T-helper 9 cell (primary cell): ENCODE measurements at places on chromosomes 5 and 9.

GRCh38 chr5:125429498-125429897 is 683.1 kb upstream of the ZNF608 start:
- DNase-seq: no peak

DNA sequence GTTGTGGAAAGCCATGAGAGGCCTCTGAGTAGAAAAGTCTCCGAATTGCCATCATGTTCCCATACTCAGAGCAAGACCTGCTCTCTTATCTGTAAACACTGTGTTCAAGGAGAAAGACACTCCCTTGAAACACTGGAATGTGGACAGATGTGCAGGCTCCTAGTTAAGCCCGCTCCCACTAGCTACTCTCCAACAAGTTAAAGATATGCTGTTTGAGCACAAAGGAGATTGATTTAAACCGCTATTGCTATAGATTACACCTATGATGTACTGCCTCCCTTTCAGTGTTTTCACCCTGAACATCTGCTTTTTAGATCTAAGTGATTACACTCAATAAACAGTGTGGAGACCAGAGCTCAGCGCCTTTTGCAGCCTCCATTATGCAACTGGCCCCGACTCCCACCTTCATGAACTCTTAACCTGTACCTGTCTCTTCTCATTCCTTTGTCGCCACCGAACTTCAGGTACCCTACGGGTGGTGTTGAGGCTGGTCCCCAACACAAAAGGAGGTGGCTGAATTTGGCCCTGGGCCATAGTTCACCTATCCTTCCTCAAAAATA is 47.5 kb downstream of the TMEM245 start:
- no peak for DNase-seq

DNA sequence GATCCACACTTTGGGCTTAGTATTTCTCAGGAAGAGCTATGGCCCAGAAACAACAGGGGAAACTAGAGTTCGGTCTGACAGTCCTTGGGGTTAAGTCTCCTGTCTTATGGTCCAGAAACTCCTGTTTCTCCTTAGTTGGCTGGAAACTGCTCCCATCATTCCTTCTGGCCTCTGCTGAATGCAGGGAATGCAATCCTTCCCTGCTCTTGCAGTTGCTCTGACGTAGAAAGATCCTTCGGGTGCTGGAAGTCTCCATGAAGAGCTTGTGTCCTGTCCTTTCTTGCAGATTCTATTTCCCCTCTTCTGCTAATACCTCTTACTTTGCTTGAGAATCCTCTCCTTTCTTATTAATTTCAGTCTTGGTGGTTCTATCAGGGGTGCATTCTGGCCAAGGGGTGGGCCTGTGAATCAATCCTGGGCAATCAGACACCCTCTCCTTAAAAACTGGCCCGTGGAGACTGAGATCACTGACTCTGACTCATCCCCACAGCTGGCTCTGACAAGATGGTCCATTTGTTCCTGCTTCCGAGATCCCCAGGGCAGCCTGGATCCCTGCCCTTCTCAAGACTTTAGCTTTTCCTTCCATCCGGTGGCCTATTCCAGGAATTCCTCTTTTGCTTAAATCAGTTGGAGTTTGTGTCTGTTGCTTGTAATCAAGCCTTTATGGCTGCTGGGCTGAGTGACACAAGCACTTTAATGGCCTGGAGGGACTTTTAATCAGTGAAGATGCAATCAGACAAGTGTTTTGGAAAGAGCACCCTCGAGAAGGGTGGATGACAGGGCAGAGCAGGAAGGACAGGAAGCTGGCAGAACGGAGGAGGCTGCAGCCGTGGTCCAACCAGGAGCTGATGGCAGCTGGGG is 23.7 kb downstream of the PTGS1 start:
- DNase-seq: no peak

- no peak for DNase-seq
Observed at GRCh38 chr9:31588006-31588405, 796.4 kb upstream of the ACO1 start.

GRCh38 chr5:79947567-79947966 is 43.5 kb downstream of the MTX3 start:
- no peak for DNase-seq

DNA sequence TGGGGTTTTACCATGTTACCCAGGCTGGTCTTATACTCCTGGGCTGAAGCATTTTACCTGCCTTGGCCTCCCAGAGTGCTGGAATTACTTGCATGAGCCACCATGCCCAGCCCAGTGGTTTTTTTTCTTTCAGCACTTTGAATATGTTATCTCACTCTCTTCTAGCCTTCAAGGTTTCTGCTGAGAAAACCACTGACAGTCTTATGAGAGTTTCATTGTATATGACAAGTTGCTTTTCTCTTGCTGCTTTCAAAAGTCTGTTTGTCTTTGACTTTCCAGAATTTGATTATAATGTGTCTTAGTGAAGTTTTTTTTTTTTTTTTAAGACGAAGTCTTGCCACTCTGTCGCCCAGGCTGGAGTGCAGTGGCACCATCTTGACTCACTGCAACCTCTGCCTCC is 43.1 kb upstream of the BNIP1 start:
- no peak for DNase-seq

GRCh38 chr5:39775086-39775796 is 350.5 kb upstream of the DAB2 start:
- no peak for DNase-seq

- no peak for DNase-seq
Observed at GRCh38 chr5:96199713-96200183, 233.3 kb downstream of the PCSK1 start.

DNA sequence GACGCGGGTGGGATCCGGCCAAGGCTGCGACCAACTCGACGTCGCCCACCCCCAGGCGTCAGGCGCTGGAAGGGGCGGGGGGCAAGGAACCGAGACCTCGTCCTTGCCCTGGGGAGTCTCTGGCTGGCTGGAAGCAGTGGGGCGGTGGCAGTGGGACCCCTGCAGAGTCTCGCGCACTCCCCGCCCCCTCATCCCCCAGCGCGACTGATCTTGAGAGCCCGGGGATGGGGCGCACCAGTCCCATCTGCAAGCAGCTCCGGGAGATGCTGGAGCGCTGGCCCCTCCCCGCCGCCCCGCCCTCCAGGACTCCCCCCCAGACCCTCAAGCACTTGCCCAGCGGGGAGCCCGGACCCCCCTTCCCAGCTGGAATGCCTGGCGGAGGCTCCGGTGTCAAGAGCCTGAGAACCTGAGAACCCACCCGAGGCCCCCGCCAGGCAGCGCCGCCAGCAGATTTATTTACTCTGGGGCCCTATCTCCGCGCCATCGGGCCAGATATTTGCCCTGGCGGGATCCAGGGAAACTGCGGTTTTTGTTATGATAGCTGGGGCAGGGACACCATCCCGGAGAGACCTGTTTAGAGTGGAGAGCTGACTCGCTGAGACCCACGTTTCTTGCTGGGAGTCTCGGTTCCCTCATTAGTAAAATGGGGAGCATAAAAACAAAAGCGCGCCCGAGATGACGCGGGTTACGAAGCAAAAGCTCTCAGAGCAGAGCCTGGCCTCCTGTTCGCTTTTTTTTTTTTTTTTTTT is 1.2 kb downstream of the PRRT1B start:
- no peak for DNase-seq

DNA sequence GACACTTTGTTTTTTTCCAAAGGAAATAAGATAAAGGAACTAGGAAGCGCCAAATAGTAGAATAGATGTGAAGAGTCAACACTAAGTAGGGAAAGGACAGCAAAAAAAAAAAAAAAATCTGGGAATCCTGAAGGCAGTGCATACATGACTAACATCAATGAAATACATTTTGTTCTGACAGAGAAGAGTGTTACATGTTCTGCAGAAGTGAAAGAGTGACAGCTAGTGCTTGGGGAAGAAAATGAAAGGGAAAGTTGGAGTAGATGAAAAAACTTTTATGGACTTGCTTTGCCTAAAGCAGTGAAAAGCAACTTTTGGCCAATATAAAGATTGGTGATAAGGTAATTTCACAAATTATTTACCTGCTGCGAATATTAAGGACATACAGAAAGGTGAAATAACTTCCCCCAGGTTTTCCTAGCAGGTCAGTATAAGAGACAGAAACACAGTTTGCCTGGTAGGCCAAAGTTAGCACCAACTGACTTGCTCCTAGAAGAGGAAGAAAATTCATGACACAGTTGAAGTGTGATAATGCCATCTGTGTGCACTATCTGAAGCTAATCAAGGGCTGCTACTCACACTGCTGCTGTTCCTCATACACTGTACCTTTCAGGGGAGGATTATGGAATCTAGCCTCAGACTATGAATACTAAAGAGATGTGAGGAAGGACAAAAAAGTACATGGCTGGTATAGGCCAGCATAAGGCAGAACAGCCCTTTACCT is 38.6 kb downstream of the RANBP6 start:
- DNase-seq: no peak

GRCh38 chr5:134086225-134086942 is 28.1 kb upstream of the TCF7 start:
- no peak for DNase-seq

DNA sequence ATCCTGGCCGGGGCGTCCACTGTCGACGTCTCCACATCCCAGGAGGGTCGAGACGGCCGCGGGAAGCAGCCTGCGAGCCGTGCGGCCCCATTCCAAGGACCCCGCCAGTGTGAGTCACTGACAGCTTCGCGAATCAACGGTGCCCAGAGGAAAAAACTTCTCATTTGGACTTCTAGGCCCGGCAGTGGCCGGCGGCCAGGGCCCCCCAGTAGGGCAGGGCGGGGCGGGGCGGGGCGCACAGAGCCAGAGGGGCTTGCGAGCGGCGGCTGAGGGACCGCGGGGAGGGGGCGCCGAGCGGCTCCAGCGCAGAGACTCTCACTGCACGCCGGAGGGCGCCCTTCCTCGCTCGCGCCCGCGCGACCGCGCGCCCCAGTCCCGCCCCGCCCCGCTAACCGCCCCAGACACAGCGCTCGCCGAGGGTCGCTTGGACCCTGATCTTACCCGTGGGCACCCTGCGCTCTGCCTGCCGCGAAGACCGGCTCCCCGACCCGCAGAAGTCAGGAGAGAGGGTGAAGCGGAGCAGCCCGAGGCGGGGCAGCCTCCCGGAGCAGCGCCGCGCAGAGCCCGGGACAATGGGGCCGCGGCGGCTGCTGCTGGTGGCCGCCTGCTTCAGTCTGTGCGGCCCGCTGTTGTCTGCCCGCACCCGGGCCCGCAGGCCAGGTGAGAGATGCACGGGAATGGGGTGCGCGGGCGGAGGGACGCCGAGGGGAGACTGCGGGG is at the start of gene F2R:
F2R (plus strand) TSS at position 391 of the 720 bp plus-strand sequence; CDS start at position 573, 182 bp downstream.
- DNase-seq: peak; percentile 57

- no peak for DNase-seq
Observed at GRCh38 chr9:86732514-86733171, 214.7 kb downstream of the GAS1 start.

DNA sequence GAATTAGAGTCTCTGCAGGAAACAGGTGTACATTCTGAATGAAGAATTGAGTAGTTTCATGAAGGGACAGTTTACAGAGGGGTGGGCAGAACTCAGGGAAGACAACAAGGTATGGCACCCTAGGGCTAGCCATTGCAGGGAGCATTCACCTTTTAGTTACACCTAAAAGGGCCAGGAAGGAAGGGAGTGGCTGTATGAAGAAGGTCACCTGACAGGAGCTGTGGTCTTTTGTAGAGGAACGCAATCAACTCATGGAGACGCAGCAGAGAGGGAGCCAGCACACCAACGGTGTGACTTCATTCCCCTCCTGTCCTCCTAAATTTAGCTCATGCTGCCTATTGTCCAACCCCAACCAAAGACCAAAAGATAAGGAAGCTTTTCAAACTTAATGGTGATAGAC is 12.7 kb upstream of the ZCCHC7 start:
- no peak for DNase-seq

- DNase-seq: no peak
Observed at GRCh38 chr5:108529381-108529780, 147.5 kb upstream of the FBXL17 start.

- no peak for DNase-seq
Observed at GRCh38 chr9:101481261-101481660, 45.7 kb upstream of the ALDOB start.

- DNase-seq: no peak
Observed at GRCh38 chr5:90326995-90327394, 82.6 kb downstream of the CETN3 start.

DNA sequence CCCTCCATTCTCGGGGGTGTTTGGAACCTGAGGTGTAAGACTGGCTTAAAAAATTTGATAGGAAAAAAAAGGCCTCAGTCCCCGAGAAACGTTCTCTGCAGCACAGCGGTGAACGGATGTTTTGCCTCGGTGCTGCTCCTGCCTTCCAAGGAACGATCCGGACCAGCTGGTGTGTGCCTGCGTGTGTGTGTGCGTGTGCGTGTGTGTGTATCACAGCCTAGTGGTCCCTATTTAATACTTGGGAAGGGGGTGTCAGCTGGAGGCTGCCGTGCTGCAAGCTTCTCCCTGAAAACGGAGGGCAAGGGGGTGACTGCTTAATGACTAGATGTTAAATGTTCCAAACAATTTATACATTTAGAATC is 76.9 kb downstream of the LHX2 start:
- DNase-seq: no peak

DNA sequence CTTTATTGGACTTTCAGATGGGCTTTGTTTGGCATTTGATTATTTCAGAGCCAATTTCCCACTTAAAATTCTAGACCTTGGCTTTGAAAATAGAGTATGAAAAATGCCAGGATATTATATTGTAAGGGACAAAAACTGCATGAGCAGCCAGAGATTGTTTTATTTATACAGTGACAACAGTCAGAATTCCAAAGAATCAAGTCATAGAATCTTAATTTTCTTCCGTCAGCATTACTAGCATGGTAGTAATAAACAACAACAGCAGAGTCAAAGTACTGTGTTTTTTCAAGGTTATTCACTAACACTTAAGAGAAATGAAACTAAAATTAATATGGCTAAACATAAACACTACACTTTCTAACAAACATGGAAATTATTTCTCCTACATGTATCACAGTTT is 52.2 kb downstream of the MLLT3 start:
- no peak for DNase-seq

- DNase-seq: no peak
Observed at GRCh38 chr5:42036379-42036778, 111.3 kb downstream of the FBXO4 start.

DNA sequence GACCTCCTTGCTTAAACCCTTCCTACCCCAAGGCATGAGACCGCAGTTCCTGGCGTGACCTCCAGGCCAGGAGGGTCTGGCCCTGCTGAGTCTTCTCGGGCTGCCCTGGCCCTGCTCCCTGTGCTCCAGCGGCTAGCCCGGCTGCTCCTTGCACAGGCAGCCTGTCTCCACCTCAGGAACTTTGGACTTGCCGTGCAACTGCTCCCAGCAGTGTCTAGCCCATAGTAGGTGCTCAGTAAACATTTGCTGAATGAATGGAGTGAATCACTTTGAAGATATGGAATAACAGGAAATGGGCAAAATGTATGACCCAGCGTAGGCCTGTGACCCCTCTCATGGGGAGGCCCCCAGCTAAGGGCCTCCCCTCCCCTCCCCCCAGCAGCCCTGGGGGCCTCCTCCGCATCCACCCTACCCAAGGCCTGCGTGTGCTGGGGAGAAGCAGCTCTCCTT is 127.1 kb downstream of the ZNF354C start:
- no peak for DNase-seq

- DNase-seq: no peak
Observed at GRCh38 chr5:75113354-75114113, 61.2 kb upstream of the GCNT4 start.

DNA sequence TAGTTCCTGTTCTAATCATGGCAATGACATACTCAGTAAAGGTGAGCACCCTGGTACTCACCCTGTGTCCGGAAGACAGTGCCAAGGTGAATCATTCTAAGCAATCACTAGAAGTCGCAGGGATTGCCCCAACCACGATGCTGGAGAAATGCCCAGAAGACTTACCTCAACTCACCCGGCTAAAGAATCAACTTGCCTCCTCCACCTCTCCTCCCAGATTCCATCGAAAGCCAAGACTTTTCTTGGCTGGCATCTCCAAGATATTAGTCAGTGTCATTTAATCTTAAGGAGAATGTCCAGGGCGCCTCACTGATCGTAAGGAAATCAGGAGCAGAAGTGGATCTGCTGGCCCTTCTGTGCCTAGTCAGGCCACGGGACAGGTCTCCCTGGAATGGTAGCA is 204.9 kb downstream of the ERCC6L2 start:
- DNase-seq: no peak
